ENCODE measurements at places on chromosomes 5 and 9.

DNA sequence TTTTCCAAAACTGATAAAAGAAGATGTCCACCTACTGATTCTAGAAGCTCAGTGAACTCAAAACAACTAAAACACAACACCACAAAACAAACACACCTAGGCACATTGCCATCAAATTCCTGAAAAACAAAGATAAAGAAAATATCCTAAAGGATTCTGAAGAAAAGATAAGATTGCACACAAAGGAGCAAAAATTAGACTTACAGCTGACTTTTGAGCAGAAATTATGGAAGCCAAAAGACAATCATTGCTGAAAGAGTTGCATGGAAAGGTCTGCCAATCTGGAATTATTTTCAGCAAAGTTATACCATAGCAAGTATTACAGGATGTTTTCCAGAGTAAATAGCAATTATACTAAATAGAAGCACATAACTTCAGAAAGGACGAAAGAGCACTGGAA, 128.2 kb upstream of the IRX2 start:
- DNase-seq, result no peak

- no peak for DNase-seq
Measured at GRCh38 chr5:81156732-81157131, 76.4 kb upstream of the CKMT2 start.

- no peak for DNase-seq
Measured at GRCh38 chr5:127085371-127085770, 12.1 kb upstream of the C5orf63 start.

- DNase-seq, result peak; percentile 38
Measured at GRCh38 chr5:122870219-122870856, 24.9 kb downstream of the SNX24 start.

DNA sequence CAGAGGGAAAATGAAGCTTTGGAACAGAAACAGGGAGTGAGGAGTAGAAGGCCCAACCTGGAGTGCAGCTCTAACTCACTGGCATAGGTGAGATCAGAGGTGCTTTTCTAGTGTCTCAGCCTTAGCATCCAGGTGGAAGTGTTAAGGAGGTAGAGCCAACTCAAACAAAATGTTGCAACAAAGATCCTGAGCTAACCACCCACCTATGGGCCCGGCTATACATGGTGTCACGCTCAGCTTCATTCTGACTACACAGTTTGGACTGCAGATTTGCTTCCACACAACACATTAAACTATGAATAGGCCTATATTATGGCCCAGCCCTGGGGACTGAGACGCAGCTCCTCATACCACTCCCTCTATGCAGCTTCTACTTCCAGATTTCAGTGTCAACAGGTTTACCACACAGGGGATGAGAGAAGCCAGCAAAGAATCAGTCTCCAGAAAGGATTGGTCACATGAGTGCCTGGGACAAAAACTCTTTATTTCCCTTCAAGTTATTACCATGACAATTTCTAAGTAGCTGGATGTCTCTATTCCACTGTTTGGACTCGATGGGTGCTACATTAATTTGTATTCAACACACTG, 9.0 kb downstream of the C5orf63 start:
- no peak for DNase-seq

- DNase-seq, result no peak
Measured at GRCh38 chr9:89277043-89277442, 34.0 kb upstream of the CKS2 start.

- DNase-seq, result peak; percentile 24
Measured at GRCh38 chr9:124263800-124264426, 6.2 kb downstream of the NEK6 start.

DNA sequence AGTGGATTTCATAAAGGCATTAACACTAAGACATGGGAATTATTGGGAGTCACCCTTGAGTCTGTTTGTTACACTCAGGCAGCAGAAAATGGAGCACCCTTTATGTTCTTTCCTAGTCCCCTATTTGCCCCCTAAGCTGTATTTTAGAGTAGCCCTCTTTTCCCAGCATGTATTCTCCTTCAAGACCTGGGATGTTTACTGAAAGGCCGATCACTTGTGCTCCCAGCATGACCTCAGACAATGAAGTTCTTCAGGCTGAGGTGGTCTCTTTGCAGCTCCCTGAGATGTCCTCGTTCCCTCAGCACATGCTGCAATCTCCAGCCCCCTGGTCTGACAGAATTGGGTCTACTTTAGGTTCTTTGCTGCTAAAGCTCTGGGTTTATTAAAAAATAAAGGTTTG, 169.7 kb downstream of the YTHDC2 start:
- DNase-seq, result no peak

- no peak for DNase-seq
Measured at GRCh38 chr9:93212409-93212808, 28.5 kb downstream of the WNK2 start.

DNA sequence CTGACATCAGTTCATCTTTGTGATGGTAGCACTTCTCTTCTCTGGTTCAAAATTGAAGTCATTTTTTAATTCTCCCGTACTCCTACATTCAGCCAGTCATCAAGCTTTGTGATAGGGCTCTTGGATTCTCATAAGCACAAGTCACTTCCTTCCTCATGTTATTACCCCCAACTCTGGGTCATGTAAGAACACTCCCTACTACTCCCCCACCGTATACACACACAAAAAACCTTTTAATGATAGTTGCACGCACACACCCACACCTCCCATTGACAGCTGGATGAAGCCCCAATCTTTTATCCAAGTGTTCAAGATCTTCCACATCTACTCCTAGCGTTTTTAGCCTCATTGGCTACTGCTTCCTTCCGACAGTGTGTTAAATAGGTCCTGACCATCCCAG, 16.8 kb downstream of the KDM3B start:
- no peak for DNase-seq

DNA sequence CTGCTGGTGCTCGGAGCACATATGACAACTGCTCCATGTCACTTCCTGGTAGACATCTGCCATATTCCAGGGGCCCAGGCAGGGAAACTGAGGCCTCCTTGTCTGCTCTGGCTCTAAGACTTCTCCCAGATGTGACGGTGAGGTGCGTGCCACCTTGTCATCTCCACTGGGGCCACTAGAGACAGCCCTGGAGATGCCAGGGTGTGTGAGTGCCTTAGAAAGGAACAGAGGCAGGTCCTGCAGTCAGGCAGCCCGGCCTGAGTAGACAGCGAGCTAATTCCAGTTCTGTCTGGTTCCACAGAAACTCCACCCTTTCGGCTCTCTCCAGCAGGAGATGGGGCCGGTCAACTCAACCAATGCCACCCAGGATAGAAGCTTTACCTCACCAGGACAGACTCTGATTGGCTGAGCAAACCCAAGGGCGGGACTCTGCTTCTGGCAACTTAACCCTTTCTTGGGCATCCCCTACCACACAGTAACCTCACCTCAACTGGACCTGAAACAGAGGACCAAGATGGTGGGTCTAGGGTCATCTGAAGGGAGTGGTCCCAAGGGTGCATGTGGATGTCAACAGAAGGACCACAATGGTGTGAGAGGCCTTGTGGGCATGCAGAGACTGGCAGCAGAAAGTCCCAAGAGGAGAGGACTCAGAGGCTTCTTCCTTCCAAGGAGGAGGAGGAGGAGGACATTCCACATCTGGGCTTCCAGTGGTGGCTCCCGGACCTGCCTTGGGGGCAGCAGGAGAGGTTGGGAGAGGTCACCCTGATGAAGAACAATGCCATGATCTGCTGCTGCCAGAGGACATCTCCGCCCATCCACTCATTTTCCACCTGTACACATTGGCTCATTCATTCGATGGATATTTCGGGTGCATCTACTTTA, 77.7 kb downstream of the RGS3 start:
- no peak for DNase-seq

DNA sequence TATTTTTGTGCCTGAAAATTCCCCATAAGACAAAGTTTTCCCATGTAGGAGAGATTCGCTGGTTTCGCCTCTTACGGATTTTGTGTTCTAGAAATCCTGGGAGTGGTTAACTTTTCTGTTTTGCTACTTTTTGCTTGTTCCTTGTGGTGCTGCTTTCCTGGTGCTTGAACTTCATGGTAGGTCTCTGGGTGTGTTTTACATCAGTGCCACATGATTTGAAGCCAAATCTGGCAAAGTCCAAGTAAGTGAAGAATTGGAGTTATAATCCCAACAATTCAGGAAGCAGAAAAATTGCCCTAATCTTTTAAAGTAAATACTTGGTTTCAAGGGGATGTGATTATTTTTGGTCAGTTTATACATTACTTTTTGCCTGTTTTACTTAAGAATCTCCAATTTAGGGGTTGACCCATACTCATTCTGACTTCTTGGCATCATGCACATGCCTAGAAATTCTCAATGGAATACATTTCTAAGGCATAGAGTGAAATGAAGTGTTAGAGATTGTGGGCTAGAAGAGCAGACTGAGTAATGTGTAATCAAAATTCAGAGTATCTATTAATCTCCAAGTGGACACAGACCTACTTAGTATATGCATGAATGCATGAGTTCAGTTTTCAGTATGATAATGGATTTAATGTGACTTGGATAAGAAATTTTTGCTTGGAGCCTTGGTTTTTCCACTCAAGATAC, 189.7 kb downstream of the CSNK1G3 start:
- no peak for DNase-seq

DNA sequence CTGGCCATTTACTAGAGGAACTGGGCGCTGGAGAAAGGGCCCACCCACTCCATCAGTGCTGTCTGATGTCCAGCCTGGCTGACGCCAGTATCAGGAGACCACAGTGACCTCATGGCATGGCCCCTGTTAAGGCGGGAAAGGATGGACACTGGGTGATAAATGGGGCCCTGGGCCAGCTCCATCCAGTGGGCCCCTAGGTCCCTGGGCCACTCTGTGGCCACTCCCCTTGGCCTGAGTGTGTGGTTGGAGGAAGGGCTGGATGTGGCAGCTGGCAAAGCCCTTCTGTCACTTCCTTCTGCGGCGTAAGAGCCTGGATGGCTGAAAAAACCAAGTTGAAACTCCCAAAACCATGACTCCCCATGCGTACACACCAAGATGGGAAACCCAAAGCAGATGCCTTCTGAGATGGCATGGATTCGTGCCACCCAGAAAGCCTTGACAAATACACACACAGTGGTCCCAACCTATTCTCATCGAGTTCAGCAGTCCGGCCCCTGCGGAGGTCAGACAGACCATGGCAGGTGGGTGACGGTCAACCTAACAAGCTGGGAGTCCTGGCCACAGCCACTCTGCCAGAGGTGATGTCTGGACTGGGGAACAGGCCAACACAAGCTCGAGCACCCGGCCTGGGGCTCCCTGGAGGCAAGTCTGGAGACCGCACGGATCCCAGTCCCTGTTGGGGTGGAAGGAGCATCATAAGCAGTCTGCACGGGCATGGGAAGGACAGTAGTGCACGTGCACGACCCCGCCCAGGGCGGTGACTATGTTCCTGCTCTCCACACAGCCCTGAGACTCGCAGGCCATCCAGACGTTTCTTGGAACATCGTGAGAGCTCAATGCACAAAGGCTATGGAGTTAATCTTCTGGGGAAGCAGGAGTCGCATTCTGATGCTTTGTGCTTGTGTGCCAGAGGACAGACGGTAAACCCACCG, 45.2 kb upstream of the NOTCH1 start:
- no peak for DNase-seq

- DNase-seq, result no peak
Measured at GRCh38 chr5:38135486-38136039, 122.8 kb upstream of the EGFLAM start.

GRCh38 chr9:97904725-97905124, 17.6 kb downstream of the TRMO start:
- DNase-seq, result no peak

GRCh38 chr5:124439609-124440008, 306.8 kb downstream of the ZNF608 start:
- no peak for DNase-seq

- no peak for DNase-seq
Measured at GRCh38 chr9:35026671-35027070, 37.1 kb downstream of the DNAJB5 start.
